ENCODE measurements at places on chromosomes 1 and 21.
A peak's percentile ranks its signal among the peaks of the same experiment; 100 is the strongest.

- peak; percentile 18 for DNase-seq
Observed at GRCh38 chr1:92934395-92935378, 26.6 kb downstream of the DIPK1A start.

DNA sequence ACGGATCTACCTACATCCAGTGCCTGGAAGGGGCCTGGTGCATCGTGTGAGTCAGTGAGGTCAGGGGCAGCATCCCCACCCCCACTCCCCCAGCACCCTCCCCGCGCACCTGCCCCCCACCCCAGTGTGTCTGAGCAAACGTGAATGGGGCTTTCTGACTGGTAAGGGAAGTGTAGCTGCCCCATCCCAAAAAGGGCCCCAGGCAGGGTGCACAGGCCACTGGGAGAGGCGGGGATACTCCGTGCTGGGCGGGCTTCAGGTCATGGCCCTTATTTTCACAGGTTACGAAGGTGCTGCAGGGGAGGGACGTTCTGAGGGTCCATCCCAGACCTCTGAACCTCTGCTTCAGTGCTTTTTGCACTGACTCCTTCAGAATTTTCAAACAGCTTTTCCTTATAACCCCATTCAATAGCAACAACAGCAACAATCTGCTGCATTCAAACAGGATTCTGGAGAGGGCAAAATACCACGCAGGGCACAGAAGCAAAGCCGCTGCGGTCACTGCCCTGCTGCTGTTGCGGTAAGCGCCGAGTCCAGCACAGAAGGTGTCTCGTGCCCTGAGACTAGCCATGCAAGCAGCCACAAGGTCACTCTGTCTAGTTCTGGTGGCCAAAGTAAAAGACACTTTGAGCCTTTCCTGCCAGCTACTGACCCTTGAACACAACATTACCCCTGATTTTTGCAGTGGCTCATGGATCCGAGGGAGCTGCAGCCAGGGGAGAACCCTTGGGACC is 10.3 kb downstream of the TTC34 start:
- no peak for DNase-seq

DNA sequence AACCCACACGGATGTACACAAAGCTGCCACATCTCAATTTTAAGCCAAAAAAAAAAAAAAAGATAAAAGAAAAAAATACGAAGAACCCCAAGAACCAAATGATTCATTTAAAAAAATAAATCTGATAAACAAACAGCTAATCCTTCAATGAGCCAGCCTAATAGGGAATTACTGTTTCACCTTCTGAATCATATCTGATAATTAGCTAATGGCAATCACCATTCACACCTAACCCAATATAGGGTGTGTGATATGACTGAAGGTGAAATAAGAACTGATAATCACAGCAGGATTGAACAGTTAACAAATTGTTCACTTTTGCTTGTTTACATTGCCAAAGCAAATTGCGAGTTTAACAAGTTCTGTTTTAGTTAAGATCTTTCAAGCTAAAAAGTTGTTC is 61.4 kb downstream of the LAMC2 start:
- DNase-seq, result no peak

- peak; percentile 26 for DNase-seq
Observed at GRCh38 chr21:21712748-21713520, 714.7 kb downstream of the NCAM2 start.

- no peak for DNase-seq
Observed at GRCh38 chr1:62336995-62337705, 17.9 kb upstream of the KANK4 start.

DNA sequence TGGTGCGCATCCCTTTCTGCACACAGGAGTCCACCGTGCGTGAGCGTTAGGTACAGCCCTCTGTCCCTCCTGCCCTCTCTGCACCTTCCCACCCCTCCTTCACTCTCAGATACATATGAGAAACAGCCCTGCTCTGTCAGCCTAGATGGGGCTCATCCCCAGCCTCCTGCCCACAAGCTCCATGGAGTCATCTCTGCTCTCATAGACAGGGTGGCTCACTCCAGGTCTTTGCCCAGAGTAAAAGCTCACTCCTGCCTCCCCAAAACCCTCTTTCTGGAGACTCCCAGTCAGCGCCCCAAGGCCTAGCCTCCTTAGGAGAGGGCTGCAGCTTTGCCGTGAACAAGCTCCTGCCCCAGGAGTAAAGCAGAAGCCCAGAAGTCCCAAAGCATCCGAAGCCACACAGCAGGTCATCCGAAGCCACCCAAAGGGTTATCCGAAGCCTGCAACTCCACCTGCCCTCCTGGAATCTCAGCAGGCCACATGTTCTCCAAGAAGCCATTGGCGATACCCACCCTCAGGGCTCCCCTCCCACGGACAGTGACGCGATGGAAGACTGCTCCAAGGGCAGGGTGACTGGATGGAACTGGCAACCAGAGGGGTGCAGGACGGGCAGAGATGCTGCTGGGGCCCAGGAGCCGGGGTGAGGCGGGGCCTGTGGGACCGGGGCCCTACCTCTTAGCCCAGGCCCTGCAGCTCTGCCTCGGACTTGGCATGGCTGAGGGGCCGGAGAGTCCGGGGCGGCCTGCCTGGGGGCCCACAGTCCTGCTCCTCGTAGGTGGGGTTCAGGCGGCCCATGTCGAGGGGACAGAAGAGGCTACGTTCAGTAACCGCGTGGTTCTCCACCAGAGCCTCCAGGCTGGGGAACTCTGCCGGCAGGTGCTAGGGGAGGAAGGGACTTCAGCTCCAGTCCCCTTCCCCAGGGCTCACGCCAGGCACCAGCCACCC is 3.6 kb upstream of the KIF17 start:
- DNase-seq, result no peak

- DNase-seq, result no peak
Observed at GRCh38 chr1:40844887-40845878, 17.0 kb downstream of the CITED4 start.

DNA sequence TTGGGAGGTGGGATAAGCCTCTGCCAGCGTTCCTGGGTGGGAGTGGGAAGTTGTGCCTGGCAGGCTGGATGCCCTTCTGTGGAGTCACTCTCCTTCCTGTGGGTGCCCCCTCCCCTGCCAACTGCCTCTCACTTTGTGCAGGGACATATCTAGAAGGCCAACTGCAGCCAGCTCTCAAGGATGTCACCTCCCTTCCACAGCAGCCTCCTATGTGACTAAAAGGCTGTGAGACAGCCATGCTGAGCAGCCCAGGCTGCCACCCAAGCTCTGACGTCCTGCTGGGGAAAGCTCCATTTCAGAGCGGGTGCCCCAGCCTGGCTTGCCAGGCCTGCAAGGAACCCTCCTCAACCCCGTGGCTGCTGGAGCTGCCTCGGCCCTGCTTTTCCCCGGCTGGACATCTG is 19.6 kb upstream of the SLC26A9 start:
- DNase-seq, result no peak

DNA sequence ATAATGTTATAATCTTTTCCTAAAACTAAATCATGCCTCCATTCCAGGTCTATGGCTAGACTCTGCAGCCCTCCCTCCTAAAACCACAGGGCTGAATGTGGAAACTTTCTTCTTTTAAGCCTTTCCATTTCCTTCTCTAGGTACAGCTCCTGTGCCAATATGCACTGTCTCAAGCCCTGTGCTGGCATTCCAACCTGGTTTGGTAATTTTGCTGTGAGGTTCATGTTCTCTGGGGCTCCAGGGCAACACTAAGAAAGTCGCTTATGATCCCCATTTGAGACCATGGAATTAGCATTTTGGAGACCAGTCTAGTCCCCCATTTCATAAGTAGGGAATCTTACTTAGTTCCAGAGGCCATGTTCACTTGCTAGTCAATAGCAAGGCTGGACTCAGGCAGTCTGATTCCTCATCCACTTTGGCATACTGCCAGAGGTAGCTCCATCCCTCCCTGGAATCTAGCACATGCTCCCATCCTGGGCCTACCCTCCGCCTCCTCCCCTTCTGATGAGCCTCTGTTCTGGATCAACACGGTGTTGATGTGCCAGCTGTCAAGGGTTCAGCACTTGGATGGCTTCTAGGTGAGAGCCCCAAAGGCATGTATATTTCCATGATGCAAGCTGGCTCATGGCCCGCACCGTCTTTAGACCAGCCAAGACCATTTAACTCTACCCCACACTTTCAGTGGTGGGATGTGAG is 36.5 kb downstream of the ZMYND12 start:
- DNase-seq, result no peak

DNA sequence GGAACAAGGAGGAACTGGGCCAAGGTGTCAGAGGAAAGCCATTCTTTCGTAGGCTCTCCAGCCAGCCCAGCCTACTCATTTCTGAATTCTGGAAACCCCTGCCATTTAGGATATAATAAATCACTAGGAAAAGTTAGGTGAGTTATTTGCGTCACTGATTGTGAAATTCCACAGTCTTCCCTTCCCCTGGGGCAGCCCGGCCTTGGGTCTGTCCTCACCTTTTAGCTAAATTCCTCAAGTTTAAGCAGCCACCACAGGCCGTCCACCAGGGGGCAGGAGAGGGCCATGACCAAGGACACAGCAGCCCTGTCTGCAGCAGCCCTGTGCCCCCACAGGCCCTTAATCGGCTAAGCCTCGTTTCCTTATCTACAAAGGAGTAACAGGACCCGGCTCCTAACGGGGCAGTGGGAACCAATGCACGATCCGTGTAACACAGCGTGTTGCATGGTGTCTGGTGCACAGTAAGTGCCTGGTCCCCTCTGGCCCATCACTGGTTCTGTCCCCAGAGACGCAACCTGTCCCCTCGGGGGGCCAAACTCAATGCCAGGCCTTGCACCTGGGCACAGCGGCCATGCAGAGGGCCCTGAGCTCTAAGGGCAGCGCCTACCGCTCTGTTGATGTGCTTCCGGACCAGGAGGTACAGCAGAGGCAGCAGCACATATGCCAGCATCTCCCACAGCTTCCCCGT is 18.1 kb downstream of the GPR157 start:
- DNase-seq, result peak; percentile 85

DNA sequence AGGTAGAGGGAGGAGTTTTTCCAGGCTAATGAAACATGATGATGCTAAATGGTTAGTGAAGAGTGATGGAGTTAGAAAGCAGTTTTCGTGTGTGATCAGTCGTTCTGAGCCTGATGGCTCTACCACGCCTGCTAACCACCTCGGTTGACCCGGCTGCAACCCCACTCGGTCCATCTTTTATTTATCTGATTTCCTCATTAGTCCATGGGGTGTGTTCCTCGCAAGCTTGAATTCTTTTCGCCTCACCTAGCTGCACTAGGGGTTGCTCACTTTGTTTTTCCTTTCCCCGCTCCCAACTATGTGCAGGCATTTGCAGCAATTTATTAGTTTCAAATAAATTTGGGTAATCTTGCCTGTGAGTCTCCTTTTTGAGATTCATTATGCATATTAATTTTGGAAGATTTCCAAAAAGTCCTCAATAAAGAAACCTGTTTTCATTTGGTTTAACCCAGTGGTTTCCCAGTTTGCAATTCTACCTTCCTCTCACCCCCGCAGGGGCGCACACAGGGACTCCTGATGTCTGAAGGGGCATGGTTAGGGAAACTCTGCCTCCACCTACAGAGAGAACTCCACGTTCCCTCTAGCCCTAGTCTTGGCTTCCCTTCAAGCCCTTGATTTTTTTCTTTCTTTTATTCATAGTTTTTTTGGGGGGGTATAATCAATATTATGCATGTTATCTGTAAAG is 12.6 kb downstream of the B3GALT5 start:
- no peak for DNase-seq

GRCh38 chr21:34695434-34695833 is 26.6 kb downstream of the CLIC6 start:
- DNase-seq, result no peak

- DNase-seq, result peak; percentile 78
Observed at GRCh38 chr1:43227143-43227764, 42.5 kb upstream of the TMEM125 start.

GRCh38 chr1:30513396-30514136 is 209.8 kb downstream of the MATN1 start:
- DNase-seq, result no peak

DNA sequence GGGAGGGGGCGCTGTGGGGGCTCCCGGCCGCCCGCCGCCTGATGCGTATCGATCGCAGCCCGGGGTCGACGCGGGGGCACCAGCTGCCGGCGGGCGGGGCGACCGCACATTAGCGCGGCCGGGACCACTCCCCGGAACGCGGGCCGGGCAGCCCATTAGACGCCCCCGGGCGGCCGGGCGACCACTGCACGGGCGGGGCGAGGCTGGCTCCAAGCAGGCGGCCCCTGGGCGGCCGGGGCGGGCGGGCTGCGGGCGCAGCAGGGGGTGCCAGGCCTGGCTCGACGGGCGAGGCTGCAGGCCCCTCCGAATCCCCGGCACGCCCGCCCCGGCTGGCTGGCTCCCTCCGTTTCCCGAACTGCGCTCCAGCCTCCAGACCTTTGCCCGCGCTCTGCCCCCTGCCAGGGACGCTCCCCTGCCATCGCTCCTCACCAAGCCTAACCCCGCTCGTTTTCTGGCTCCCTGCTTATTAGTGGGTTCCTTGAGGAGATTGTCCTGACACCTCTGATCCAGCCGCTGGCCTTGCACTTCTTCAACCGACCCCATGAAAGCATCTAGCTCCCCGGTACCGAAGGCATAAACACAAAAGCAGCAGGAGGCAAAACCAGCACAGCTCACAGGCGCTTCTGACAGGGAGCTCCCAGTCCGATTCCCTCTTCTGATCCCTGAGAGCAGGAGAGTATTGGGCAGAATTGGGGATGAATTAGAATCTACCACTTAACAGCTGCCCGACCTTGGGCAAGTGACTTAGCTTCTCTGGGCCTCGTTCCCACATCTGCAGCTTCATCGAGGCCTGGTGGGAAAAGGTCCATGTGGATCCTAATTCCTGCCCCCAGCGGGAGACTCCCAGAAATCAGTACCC is 92.6 kb upstream of the CASZ1 start:
- no peak for DNase-seq

GRCh38 chr1:29062157-29062942 is 61.4 kb downstream of the TMEM200B start:
- DNase-seq, result no peak

- peak; percentile 10 for DNase-seq
Observed at GRCh38 chr21:34795175-34795547, 126.4 kb downstream of the CLIC6 start.

- no peak for DNase-seq
Observed at GRCh38 chr1:225617956-225618355, 35.0 kb downstream of the ENAH start.

GRCh38 chr1:14167884-14168283 is 430.6 kb upstream of the KAZN start:
- DNase-seq, result no peak

DNA sequence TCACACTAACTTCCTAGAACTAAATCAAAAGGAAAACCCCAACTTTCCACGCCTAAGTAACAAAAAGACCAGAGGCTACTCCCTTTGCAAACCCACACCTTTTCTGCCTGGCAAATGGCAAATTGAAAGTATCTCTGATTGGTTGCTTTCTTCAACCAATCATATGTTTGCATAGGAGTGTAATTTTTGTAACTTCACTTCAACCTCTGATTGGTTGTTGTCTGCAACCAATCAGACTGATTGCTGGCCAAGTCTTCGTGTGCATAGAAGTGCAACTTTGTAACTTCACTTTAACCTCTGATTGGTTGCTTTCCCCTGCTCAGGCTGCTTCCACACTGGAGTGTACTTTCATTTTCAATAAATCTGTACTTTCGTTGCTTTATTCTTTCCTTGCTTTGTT is 36.9 kb upstream of the PADI2 start:
- DNase-seq, result no peak

DNA sequence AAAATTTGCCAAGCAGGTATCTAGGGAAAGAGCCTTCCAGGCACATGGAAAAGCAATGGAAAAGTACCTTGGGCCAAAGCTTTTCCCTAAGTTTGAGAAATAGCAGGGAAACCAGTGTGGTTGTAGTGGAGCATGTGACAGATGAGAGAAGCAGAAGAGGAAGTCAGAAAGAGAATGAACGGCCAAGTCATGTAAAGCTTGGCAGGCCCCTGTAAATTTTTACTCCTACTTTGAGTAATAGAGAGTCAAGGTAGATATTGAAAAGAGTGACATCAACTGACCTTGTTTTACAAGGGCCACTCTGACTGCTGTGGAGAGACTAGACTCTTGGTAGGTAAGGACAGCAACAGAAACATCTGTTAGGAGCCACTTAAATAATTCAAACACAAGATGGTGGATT is 180.9 kb upstream of the PRMT6 start:
- DNase-seq, result no peak
